NCI-H1417 (cell line): ENCODE measurements at places on chromosomes 11 and 22.

DNA sequence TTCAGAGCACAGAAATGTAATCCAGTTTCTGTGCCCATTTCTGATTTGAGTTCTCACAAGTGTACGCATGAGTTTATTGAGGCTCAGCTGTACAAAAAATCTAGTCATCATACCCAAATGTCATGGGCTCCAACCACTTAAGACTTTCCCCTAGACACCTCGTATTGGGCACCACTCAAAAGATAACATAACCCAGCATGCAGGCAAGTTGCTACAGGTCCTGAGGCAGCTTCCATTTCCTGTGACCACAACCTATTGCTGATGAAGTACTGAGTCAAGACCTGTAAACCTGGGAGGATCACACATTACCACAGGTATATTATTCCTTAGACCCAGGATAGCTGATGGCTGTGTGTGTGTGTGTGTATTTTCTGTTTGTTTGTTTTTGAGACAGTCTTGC lies 95.2 kb downstream of the MRTFA start:
- no peak for DNase-seq

DNA sequence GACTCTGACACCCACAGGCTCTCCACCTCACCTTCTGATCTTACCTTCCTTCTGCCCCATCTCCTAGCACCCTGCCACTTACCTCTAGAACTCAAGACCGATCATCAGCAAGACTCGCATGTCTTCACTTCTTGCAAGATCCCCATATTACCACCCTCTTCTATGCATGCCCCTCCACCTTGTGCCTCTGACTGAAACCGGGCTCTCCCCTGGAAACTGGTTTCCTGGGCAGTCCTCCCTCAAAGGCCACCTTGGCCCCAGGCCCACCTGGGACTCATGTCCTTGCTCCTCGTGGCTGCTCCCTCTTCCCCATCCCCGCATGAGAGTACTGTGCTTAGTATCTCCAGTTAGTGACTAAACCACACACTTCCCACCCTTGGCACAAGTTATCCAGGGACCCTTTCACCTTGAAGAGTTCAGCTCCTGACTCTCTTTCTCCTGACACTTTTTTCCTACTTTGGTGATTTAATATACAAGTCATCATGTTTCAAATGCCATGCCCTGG lies 136.7 kb downstream of the SPATA19 start:
- no peak for DNase-seq

DNA sequence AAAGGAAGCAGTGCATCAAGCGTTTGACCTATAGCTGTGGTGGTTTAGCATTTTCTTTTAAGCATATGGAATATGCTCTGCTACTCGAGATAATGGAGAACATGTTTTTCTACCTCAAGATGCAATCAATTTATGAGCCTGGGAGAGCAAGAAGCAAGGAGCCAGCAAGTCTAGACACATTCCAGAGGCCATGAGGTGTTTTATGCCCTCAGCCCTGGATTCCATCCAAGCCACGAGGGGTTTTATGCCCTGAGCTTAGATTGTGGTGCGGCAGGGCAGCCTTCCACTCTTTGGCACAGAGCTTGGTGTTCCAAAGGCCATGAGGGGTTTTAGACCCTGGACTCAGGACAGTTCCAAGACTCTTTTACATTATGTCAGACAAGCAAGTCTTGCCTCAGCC lies 11.7 kb upstream of the DNAJB13 start:
- no peak for DNase-seq

DNA sequence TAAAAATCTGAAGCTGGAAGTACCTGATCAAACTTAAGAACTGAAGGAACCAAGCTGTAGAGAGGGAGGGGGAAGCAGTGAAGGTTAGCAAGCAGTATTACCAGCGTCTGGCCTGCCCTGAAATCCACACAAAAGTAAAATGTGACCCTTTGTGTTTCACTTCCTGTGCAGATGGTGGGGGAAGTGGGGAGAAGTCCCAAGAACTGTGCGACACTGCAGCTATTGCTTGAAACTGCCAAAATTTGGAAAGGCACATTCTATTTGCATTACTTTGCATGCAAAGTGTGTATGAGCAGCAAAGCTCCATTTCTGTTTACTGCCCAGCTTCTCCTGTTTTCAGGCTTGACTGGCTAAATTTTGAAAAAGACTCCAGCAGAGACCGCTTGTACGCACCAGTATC lies 72.1 kb upstream of the BMAL1 start:
- no peak for DNase-seq

DNA sequence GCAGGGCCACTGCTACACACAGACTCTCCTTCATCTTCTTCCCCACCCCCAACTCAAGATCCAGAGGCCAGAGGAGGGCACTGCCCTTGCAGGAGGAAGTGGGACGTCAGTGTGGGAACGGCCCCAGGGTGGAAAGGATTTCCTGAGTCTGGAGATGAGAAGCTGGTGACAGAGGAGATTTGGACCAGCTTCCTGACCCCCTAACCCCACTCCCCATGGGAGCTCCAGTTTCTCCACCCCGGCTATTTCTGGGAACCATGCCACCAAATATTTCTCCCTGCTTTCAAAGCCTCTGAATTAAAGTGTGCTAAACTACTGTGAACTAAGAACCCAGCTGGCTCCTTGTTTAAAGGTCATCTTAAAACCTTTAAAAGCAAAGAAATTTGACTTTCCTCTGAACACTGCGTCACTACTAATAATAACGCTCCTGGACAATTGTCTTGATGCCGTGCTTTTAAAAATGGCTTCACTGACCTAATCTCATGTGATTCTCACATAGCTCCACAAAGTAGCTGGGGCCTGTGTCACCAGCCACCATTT lies 46.6 kb downstream of the CWC15 start:
- DNase-seq, result no peak

- peak; percentile 77 for DNase-seq
Observed at GRCh38 chr11:113137713-113138529, 176.5 kb upstream of the TTC12 start.

DNA sequence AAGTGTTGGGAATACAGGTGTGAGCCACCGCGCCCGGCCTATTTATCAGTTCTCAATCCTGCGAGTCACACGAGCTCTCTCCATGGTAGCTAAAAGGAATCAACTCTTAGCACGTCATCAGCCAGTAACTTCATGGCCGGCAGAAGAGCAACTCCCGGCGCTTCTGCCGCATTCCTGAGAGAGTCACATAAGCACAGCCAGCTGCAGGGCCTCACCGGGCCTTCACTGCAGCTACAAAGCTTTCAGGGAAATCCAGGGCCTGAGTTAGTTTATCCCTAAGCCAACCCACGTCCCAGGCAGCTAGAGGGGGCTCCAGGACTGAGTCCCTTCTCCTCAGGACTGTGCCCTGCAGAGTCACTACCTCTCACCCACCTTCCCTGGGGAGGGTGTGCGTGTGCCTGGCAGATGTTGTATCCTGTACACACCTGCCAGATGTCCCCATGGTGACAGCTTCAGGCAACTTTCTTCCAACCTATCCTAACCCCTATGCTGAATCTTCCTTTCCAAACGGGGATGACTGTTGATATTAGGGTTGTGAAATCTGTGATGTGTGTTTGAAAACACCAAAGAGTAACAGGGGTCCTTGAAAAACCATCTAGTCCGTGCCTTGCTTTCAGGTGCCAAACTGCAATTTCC lies 45.9 kb upstream of the ARFGAP3 start:
- DNase-seq, result no peak

GRCh38 chr11:116194156-116194904 lies 578.5 kb downstream of the BUD13 start:
- no peak for DNase-seq

DNA sequence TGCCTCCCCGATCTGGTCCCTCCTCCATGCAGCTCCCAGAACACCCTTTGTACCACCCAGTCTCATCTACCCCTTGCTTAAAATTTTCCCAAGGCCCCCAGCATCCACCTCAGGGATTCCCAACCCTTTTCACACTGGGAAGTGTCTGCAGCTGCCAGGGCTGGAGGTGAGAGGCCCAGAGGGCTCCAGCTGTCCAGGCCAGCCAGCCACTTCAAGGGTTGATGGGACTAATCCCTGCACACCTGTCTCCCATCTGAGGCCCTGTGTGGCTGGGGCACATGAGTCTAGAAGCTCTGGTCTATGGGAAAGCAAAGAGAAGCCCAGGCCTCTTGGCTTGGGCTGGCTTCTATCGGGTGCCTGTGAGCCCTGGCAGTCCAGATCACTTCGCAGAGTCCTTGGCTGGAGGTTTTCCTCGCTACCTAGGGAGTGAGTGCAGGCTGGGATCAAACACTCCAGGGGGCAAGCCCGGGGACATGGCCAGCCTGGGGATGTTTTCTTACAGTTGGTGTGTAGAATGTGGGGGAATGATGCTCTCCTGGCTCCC lies 41.1 kb upstream of the TPBGL start:
- no peak for DNase-seq

GRCh38 chr22:33920197-33920540 lies at the start of gene LARGE1:
LARGE1 (minus strand) TSS chr22:33920476.
- DNase-seq, result peak; percentile 61

DNA sequence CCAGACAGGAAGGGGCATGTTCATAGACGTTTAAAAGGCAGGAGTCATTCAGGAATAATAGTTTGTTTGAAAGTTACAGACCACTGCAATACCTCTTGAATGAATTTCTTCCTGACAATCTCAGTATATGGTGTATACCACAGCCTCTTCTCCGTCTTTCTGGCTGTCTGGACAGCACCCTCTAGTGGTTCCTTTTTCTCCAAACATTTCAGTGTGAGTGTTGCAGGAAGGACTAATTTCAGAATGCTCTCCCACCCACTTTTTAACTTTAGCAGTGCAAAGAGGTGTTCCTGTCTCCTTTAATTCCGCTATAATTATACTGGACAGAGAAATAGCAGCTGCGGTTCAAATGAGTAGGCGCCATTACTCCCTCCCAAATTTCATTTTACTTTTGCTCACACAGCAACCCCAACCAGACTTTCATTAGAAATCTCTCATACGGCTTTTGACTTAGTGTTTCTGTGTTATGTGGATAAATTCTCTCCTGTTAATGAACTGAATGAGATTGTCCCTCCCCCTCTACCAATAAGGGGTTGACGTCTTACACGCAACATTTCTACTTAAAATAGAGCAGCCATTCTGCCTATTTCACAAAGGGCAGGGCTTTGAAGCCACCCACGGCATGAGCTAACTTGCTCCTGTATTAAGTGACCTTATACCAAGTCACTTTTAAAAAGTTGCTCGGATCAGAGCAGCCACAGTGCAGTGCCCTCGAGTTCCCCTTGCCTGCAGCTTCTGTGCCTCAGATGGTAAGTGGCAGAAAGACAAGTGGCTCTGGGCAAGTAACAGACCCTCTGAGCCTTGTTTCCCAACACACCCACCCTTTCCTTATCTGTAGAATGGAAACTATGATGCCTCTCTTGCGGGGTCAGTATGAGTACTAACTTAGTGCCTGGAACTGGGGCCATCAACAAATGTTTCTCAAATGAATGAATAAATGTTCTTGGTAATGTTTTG lies 368.6 kb downstream of the OPCML start:
- DNase-seq, result peak; percentile 42

GRCh38 chr11:37967635-37968034 lies 1369.6 kb upstream of the RAG2 start:
- no peak for DNase-seq

- DNase-seq, result no peak
Observed at GRCh38 chr11:113593698-113594308, 112.3 kb downstream of the TMPRSS5 start.

DNA sequence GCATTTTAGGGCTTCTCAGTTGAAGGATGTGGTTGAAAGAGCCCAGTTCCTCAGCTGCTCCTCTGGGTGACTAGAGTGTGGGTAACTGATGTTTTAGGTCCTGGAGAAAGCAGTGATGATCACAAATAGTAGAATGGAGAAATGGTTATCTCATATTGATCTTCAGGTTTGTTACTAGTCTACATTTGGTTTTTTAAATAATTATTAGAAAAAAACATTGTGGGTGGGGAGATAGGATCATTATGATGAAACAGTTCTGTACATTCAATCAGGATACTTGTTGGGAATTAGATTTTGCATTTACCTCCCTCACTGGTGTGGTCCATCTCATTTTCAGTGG lies 24.9 kb downstream of the SREBF2 start:
- no peak for DNase-seq

DNA sequence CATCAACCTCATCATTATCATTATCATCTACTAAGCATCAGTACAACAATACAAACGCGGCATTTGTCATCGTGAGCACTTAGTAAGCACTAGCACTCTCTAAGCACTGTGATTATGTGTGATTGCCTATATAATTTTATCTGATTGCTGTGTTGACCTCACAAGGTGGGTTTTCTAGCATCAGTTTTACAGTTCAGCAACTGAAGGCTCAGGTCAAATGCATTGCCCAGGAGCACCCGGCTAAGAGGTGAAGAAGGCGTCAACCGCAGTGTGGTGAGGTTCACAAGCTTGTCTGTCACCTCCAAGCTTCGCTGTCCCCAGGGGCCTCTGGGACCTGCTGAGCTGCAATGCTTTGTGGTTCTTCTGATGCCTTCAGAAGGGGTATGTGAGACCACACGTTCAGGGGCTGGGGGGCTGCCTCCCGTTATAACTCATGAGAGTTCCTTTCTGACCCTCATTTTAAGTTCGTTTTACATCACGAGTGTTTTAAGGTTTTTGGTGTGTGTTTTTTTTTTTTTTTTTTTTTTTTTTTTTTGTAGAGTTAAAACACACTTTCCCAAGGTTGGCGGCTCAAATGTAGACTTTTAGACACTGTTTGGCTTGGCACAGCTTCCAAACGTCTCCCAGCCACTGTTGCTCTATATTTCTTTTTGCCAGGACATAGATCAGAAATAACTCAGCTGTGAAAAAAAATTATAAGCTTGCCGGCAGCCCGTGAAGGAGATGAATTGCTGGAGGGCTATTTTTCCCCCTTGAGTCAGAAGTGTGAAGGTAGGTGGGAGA lies 33.8 kb upstream of the SCUBE1 start:
- no peak for DNase-seq

DNA sequence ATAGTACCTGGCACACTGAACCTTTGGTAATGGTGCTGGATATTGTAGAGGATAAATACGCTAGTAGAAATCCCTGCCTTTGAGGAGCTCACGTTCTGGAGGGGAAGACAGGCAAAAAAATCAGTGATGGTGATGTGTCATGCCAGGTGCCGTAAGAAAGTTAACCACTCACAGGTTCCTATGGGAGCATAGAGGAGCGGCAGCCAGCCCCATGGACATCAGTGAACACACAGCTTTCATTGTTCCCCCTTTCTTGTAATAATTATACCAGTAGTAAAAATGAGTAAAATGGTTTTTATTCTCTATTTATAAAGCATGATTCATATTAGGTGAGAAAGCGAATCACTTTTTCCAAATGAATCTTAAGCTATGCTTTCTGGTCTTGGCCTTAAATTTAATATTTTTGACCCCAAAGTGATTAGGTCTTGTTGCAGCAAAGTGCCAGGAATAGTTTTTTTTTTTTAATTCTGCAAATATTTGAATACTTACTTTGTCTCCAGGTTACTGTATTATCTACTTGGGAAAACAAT lies 57.9 kb downstream of the UVRAG start:
- DNase-seq, result no peak

- DNase-seq, result no peak
Observed at GRCh38 chr11:26726960-26727359, 5.1 kb upstream of the SLC5A12 start.

GRCh38 chr11:19093976-19094375 lies 23.0 kb upstream of the ZDHHC13 start:
- no peak for DNase-seq
